NCI-H1417 (cell line): ENCODE measurements at places on chromosomes 2 and 18.
A peak's percentile ranks its signal among the peaks of the same experiment; 100 is the strongest.

- no peak for DNase-seq
These were observed 27.9 kb upstream of the SOX11 start for GRCh38 chr2:5664278-5664681.

GRCh38 chr2:209529579-209529978 lies 105.7 kb downstream of the MAP2 start:
- DNase-seq = peak; percentile 22

- no peak for DNase-seq
These were observed 1620.4 kb upstream of the CELF4 start for GRCh38 chr18:39186008-39186407.

- no peak for DNase-seq
These were observed 12.0 kb downstream of the ATP6V1B1 start for GRCh38 chr2:70947556-70948184.

DNA sequence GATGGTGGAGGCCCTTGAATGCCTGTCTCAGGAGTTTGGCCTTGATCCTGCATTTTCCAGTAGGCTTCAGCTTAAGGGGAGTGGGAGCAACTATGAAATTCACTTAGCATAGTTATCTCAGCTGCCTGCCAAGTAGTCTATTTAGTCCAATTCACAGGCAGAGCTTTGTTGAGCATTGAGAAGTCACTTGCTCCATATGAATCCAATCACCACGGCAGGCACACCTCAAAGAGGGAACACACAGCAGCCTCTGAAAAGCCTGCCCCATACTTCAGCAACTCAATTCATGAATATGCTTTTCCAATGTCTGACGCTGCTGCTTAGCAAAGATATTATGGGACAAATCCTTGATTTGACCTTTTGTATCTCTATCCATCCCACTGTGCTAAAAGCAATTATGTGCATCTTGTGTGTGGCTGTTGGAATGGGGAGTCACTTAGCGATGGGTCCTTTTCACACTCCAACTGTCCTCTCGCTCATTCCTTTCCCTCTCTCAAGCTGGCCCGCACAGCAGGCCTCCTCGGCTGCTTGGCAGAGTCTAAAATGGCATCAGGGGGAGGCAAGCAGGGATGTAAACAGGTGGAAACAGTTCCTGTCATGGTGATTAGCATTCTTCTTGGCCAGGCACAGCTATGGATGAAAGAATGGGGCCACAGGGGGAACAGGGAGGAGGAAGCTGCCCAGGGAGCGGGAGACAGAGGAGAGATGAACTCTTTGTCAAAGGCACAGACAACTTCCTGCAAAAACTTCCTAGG lies 56.0 kb upstream of the LRPPRC start:
- DNase-seq = no peak

DNA sequence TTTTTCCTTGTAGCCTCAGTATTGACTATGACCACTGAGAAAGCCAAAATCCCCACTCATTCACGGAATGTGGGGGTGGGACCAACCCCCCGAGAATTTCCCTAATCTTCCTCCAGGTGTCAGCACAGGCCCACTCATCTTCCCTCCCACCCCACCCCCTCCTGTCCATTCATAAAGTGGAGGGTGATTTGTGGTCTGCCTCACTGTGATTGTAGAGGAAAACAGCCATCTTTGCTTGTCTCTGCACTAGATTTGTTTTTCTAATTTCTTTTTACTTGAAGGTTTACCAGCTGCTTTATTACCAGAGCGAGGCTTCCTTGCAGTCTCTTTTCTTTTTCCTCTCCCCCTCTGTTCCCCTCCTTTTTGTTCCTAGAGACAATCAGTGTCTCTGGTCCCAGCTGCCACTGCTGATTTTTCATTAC lies 171.8 kb downstream of the ICOS start:
- DNase-seq = peak; percentile 83

- no peak for DNase-seq
These were observed 38.3 kb downstream of the IL1RL2 start for GRCh38 chr2:102224824-102225739.

GRCh38 chr2:36455011-36455410 lies 99.4 kb downstream of the CRIM1 start:
- DNase-seq = no peak

DNA sequence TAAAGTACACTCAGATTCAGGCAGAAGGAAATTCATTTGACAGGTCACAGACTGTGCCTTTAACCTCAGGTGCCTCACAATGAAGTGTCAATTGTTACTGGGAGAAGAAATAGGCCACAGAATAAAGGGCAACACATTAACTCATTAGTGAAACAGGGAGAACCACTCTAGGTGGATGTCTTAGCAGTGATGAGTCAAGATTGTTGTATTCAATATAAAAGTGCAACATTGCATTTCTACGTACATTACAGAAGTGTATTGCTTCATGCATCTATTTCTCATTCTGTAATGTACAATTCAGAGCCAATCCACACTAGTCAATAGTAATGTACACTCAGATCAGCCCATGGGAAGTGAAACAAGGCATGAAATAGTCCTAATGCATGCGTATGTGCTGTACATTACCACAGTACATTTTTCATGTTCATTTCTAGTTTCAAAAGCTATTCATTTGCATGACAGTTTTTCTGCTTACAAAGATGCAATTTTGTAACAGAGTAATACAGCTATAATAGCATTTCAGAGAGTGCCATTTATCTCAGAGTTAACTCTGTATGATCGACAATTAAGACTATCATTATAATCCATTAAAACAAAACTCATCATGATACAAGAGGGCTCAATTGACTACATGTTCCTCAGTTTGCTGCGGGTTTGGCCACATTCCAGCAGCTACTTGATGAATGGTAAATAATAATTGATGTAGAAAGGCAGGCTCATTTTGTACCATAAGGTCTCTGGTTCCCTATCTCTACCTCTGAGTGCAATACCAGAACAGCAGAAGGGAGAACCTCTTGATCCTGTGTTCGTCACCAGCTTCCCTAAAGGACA lies 12.2 kb upstream of the ARL5A start:
- DNase-seq = peak; percentile 88

GRCh38 chr2:179952658-179953057 lies 54.4 kb downstream of the CWC22 start:
- no peak for DNase-seq

GRCh38 chr2:88248280-88248828 lies 78.2 kb downstream of the THNSL2 start:
- DNase-seq = no peak

GRCh38 chr18:4797002-4797685 lies 342.0 kb upstream of the DLGAP1 start:
- DNase-seq = no peak

DNA sequence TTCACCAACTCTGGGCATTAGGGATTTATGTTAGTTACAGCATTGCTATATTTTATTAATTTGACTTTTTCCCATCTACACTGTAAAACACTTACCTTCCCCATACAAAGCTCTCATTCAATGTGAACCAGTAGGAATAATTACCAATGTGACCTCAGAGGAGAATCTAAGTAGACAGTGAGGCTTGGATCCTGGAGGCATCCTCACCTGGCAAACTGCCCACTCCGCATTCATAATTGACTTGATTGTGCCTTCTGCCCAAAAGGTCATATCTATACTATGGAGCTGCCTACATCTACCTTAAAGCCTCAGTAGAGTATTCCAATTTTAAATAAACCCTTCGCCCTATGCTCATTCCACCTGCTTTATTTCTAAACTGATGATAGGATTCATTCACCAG lies 45.4 kb upstream of the SCN1A start:
- DNase-seq = no peak
